ENCODE measurements at places on chromosomes 11 and 22.

DNA sequence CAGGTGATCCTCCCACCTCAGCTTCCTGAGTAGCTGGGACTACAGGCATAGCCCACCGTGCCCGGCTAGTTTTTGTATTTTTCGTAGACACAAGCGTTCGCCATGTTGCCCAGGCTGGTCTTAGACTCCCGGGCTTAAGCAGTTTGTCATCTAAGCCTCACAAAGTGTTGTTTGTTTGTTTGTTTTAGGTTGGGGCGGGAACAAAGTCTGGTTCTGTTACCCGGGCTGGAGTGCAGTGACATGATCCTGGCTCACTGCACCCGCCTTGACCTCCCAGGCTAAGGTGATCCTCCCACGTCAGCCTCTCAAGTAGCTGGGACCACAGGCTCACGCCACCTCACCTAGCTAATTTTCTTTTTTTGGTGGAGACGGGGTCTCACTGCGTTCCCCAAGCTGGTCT is 12.6 kb downstream of the IRF7 start:
- no peak for DNase-seq

DNA sequence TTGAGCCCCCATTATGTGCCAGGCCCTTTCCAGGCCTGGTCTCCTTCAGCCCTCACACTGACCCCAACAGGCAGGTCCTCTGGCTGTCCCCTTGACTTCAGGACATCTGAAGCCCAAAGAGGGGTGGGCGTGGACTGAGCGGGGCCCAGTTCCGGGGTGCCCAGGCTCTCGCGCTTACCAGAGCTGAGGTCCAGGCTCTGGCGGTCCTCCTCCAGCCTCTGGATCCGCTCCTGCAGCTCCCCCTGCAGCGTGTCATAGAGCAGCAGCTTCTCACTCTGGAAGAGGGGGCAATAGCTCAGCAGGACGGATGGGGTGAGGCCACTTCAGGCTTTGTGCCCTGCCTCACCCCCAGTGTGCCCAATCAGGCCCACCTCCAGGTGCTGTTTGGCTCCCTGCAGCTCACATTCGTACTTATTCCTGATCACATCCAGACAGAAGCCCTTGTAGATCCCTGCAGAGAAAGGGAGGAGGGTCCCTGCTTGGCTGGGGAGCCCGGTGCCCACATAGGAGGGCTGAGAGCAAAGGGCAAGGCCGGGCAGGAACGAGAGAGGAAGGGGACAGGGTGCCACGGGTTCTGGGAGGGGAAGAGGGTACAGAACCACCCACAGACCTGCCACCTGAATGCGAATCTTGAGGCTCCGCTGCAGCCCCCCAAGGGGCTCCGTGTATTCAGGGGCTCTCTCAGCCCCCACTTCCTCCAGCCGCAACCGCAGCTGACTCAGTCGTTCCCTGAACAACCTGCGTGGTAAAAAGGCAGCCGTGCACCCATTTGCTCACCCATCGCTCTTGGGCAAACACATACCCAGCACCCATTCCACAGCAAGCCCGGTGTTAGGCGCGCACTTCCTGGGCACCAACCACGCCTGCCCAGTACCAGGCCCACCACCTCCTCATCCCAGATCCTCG is 4.1 kb downstream of the BRMS1 start:
- no peak for DNase-seq

GRCh38 chr11:85407648-85408047 is 219.5 kb downstream of the DLG2 start:
- no peak for DNase-seq

DNA sequence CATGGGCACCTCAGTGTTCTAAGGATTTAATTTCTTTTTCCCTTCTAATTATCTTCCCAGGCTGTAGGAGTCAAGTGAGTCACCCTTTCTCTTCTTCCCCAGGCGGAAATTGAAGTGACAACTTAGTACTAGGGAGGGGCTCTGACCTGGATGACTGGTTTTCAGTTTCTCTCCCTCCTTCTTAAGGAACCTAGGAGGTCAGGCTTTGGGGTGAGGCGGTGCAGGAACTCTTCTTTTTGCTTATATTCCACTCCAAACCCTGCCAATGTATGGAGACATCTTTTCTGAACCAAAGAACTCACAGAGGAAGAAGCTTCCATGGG is 12.6 kb downstream of the ZDHHC5 start:
- no peak for DNase-seq

DNA sequence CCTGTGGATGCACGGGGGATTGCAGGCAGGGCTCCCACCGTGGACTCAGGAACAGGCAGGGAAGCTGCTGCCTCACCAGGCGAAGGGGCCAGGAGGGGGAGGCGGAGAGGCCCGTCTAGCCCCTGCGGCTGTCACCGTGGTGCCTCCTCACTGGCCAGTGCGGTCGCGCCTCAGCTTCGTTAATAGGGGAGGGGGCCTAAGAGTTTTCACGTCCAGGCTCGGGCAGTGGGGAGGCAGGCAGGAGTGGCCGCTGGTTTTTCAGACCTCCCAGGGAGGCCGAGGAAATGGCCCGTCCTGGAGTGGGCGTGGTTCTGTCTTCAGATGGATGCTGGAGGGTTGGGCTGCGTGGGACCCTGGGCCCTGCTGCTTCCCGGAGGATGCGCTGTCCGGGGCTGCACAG is 91.1 kb upstream of the B3GAT1 start:
- DNase-seq = no peak

GRCh38 chr22:27115816-27116256 is 458.4 kb downstream of the MIAT start:
- no peak for DNase-seq

DNA sequence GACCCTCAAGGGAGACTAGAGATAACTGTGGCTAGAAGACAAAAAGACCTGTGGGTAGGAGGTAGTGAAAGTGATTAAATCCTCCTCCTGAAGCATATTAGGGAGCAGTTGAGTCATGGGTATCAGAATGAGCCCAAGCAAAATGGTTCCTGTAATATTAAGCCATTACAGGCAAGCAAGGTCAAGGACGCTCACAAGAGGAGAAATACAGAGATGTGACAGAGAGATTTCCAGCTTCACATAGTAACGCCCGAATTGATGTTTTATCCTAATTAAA is 77.7 kb downstream of the FAM76B start:
- DNase-seq = no peak

DNA sequence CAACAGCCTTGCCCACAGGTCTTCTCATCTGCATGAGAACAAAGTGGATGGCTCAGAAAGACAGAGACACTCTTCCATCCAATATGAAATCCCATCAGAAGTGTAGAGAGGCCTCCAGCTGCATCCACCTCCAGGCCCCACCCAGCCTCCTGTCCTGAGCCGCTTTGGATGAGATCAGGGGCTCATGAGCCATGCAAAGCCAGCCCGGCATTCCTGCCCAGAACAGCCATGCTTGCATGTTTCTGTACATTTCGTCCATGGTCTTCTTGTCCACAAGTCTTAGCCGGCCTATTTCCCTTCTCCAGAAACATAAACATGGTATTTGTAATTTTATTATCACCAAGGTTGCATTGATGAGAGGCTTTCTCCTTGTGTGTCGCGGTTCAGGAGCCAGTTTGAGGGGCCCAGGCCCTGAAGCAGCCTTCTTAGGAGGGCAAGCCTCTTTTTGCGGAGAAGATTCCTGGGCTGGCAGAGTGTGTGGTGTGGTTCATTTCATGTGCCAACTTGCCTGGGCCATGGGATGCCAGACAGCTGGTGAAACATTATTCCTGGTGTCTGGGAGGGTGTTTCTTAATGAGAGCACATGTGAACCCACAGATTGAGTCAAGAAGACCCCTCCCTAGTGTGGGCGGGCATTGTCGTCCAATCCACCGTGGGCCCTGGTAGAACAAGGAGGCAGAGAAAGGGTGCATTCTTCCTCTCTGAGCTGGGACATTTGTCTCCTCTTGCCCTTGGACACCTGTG is 928.9 kb downstream of the TBC1D22A start:
- no peak for DNase-seq

GRCh38 chr11:77093987-77094840 is 8.4 kb upstream of the OMP start:
- DNase-seq = no peak

DNA sequence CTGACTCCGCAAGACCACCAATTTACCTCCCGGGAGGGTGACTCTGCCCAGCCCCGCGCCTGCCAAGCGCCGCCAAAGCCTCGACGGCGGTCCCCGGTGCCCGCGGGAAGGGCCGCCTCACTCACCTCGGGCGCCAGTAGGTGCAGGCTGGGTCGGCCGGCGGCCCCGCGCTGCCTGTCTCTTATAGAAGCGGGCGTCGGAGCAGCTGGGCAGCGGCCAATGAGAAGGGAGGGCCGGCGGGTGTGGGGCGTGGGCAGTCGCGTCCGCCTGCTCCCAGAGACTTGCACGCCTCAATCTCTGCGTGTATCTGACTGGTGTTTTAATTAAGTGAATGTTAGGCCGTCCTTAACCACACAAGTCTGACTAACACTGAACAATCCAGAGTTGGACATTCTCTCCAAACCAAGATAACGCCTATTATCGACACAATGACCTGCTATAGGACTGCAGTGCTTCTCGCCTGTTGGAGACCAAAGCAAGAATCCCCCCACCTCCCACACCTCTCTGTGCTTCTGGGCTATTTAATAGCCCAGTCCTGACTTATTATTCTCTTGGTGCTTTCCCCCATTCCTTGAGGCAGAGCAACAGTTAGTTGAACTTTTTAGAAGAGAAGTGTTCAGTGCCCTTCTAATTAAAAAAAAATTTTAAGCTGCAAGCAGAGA is at the start of gene TPH1:
TSS of gene TPH1 (minus strand) at position 154 of the 662 bp plus-strand sequence. CDS start 5,507 bp downstream, outside the sequence.
- DNase-seq = no peak

DNA sequence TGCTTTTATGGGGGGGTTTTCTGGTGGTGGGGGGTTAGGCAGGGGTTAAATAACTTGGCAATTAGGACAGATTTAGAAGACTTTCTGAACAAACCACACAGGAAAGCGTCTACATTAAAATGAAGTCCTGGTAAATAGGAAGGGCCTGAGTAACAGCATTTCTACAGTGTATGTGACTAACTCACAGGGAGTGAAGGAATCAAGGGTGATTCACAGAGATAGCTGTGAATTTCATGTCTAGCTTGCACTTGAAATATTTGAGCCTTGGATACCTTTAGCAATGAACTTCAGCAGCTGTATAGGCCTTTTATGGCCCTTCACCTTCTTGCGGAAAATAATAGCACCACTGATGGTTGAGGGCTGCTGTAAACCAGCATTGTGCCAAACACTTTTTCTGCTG is 26.1 kb upstream of the LDHA start:
- DNase-seq = no peak

GRCh38 chr11:34583818-34584217 is 37.1 kb upstream of the EHF start:
- no peak for DNase-seq

GRCh38 chr11:75849894-75850293 is 34.9 kb downstream of the UVRAG start:
- no peak for DNase-seq

DNA sequence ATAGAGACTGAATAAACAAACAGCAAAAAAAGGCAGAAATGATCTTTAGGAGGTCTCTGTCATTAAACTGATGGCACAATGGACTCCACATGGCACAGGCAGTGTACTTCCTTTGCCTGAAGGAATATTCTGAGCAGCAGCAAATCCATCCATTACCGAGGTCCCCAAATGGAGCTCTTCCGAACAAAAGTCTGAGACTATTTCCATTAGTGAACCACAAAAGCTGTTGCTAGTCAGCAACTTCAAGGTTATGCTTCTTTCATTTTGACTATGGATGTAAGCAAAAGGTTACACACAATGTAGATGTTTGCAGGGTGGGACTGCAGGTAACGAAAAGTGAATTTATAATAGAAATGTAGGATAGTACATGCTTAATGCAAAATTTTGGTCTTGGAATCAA is 14.5 kb downstream of the NARS2 start:
- DNase-seq = no peak

- DNase-seq = no peak
These were observed 83.7 kb downstream of the CACNG2 start for GRCh38 chr22:36619797-36620399.

DNA sequence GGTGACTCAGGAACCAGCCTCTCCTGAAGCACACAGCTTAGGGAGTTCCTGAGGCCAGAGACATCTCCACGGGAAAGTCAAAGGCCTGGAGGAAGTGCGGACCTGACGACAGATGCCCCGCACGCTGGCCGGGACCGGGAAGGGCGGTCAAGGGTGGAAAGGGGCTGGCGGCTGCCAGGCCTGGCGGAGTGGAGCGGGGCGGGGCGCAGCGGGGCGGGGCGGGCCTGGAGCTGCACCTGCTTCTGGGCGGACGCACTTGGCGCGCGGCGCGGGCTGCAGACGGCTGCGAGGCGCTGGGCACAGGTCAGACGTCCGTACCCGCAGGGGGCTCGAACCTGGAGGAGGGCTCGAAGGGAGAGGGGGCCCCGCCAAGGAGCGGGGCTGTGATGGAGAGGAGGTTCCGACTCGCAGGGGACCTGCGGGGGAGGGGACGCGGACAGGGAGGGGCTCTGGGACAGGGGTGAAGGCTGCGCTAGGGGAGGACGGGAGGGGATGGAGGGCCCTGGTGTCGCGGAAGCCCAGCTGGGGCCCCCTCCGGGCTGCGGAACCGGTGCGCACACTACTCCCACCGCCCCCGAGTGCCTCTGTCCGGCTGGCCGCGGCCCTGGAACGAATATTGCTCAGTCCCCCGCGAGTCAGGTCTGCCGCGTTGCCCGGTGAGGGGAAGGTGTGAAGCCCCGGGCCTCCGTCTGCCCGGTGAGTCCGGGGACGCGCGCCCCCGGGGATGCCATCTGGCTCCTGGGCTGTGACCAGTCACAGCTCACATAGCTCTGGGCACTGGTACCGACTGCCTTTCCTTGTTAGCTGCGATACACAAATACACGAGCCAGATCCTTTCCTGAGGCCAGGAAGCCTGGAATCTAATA is at the start of gene TMEM45B:
TSS of gene TMEM45B (plus strand) at position 253 of the 866 bp plus-strand sequence. CDS start 36,635 bp downstream, outside the sequence.
- no peak for DNase-seq

DNA sequence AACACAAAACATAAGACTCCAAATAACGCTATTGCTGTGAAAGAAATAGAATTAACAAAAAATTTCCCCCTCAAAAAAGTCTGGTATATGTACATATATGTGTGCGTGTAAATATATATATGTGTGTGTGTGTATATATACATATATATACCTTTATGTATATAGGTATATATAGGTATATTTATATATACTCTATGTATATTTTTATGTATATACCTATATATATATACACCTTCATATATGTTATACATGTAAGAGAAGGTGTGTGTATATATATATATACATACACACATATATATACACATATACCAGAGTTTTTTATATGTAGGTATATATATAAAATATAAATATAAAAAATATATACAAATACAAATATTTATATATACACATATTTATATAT is 199.2 kb downstream of the RAB38 start:
- DNase-seq = no peak

DNA sequence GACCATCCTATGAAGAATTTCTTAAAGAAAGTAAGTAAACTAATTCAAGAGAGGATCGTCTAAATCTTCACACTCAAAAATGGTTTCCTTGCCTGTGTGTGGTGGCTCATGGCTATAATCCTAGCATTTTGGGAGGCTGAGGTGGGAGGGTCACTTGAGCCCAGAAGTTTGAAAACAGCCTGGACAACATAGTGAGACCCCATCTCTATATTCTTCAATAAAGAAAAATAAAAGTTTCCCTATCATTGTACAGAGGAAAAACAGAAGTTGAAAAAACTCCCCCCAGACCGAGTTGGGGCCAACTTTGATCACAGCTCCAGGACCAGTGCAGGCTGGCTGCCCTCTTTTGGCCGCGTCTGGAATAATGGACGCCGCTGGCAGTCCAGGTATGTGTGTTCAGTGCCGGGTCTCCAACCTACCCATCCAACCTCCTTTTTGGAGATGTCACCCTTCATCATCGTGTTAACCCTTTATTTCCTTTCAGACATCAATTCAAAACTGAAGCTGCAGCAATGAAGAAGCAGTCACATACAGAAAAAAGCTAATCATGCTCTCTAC is 3.0 kb downstream of the RPS25 start:
- no peak for DNase-seq

GRCh38 chr11:134505125-134505524 is 93.1 kb upstream of the B3GAT1 start:
- DNase-seq = no peak

Data from stimulated activated CD8-positive, alpha-beta memory T cell treated with anti-CD3 and anti-CD28 coated beads, Interleukin-12 subunit alpha, Interleukin-12 subunit beta, amount 100 ng/mL, for 1 hour (primary cell).